ENCODE measurements at places on chromosomes 5 and 9.

DNA sequence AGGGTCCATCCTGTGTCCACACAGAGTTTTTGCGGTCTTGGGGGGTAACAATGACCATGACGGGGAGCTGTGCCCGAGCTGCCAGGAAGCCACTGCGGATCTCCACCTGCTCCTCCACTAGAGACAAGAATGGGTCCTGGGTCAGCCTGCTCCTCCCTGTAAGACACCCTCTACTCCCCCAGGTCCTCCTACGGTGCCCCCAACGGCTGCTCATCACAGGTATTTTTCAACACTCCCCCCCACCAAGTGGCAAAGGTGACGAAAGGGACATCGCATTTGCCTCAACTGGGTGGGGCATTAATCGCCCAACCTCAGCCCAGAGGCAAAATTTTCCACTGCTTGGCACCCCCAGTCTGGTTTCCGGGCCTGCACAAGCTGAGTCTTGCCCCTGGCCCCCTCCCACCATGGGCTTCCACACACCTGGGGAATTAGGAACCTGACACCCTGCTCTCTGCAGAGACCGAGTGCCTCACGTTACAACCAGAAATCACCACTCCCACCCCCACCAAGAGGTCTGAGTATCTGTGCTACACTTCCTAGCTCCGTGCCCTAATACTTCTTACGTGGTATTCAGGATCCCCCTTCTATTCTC lies 9.6 kb downstream of the NOL6 start:
- no peak for DNase-seq

DNA sequence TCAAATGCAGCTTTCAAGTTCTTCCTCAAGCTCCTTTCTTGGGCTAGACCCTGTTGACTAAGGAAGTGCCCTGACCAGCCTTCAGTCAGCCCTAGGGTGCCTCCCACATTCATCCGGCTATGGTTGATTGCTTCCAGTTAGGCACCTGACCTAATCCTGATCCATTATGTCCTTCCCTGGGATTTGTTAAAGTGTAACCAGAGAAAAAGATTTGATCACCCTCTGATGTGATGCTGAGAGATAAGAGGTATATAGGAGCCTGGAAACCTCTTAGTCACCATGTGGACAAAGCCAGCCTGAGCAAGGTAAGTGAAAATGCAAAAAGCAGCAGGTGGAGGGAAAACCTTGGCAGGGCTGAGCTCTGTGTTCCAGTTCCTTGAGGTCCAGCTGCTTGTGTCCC lies 178.8 kb upstream of the ERCC6L2 start:
- DNase-seq: no peak

DNA sequence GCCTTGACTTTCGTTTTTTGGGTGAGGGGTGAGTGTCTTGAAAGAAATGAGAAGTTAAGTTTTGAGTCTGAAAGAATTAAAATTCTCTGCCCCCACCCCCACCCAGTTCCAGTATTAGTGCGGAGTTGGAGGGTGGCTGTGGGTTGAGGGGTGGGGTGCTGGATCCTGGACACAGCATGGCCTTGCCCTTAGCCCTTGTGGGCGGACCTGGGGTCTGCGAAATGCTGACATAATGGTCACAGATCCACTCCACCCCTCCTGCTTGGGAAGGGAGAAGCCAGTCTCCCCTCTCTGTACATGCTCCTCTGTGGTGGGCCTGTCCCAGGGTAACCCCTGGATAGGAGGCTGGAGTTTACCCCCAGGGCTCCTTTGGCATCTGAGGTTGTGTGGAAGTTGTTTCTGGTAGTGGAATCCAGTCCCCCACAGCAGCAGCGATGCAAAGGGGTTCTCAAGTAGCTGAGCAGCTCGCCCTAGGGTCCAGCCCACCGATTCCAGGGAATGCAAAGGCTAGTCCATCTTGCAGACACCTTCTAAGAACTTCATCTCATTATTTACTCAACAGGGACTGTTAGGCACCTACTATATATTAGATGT lies 42.8 kb upstream of the TCF7 start:
- DNase-seq: no peak

- DNase-seq: no peak
Observed at GRCh38 chr5:75656311-75657003, 45.2 kb downstream of the ANKDD1B start.

- no peak for DNase-seq
Observed at GRCh38 chr9:14107977-14108376, 206.0 kb downstream of the NFIB start.

- peak; percentile 39 for DNase-seq
Observed at GRCh38 chr9:99433555-99433954, 211.5 kb downstream of the SEC61B start.

GRCh38 chr9:117704024-117704575 lies at the start of gene TLR4:
TLR4 (plus strand) TSS chr9:117704403; CDS start chr9:117704473, 70 bp downstream.
- no peak for DNase-seq

GRCh38 chr9:101434998-101435397 lies 576 bp downstream of the ALDOB start:
- no peak for DNase-seq

GRCh38 chr5:92908952-92909601 lies 671.9 kb downstream of the NR2F1-AS1 start:
- no peak for DNase-seq

DNA sequence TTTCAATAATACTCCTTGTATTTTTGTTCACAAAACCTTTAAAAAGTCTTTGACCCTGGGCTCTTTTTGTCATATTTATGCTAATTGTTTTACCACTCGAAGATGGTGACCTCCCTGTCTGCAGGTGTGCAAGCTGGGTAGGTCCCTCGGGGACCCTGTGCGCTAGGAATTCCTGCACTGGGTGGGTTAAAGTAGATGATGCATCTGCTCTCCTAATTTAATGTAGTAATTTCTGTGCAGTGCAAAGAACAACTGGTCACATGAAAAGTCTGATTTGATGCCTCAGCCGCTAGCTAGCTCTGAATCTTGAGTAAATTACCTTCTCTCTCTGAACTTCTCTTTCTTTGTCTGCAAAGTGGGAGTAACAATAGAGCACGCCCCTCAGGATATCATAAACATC lies 139.1 kb upstream of the OTULINL start:
- no peak for DNase-seq

GRCh38 chr5:153998010-153998409 lies 40.7 kb downstream of the FAM114A2 start:
- no peak for DNase-seq

- no peak for DNase-seq
Observed at GRCh38 chr5:34005681-34006080, 2.2 kb downstream of the AMACR start.

GRCh38 chr9:22204240-22204639 lies 195.1 kb upstream of the CDKN2B start:
- no peak for DNase-seq

- no peak for DNase-seq
Observed at GRCh38 chr9:89319015-89319905, 960 bp downstream of the SECISBP2 start.

- DNase-seq: no peak
Observed at GRCh38 chr9:14902561-14902960, 7.7 kb downstream of the FREM1 start.

- DNase-seq: no peak
Observed at GRCh38 chr5:52837591-52838001, 49.9 kb downstream of the ITGA1 start.

- DNase-seq: no peak
Observed at GRCh38 chr9:26947736-26948135, 694 bp upstream of the PLAA start.

DNA sequence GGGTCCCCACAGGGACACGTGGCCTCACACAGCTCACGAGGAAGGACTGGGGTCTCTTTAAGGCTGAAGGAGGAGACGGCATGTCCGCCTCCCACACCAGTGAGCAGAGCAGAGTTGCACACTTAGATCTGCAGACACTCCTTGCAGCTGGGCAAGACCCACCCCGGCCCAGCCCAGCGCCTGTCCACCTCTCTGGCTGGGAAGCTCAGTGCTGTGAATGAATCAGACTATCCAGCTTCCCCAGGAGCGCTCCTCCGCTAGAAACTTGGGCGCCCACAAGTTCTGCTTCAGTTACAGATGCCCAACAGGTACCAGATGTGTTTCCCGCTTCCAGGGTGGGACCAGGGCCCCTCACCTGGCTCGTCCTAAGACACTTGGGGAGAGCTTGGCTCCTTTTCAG lies 78.9 kb downstream of the NSUN2 start:
- DNase-seq: no peak

- no peak for DNase-seq
Observed at GRCh38 chr5:62256161-62257019, 49.6 kb upstream of the KIF2A start.

- no peak for DNase-seq
Observed at GRCh38 chr5:2094616-2094995, 211.9 kb upstream of the IRX4 start.

DNA sequence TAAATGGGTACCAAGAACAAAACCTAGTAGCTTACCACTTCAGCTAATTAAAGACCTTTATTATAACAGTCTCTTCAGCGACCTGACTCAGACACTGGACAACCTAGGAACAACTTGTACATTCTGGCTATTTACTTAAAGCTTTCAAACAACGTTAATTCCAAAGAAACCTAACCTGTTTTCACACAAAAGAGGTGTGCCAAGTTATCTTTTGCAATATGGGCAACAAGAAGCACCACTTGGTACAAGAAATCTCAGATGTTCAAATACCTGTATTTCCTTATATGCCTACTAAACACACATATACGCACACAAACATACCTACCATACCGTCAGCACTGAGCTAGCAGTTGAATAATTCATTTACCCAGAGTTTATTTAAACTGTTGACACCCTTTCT lies 23.0 kb downstream of the RNF145 start:
- no peak for DNase-seq

GRCh38 chr5:181167814-181168488 lies 20.6 kb downstream of the OR2V2 start:
- DNase-seq: no peak

GRCh38 chr5:117999939-118000549 lies 988.3 kb downstream of the DTWD2 start:
- DNase-seq: no peak

DNA sequence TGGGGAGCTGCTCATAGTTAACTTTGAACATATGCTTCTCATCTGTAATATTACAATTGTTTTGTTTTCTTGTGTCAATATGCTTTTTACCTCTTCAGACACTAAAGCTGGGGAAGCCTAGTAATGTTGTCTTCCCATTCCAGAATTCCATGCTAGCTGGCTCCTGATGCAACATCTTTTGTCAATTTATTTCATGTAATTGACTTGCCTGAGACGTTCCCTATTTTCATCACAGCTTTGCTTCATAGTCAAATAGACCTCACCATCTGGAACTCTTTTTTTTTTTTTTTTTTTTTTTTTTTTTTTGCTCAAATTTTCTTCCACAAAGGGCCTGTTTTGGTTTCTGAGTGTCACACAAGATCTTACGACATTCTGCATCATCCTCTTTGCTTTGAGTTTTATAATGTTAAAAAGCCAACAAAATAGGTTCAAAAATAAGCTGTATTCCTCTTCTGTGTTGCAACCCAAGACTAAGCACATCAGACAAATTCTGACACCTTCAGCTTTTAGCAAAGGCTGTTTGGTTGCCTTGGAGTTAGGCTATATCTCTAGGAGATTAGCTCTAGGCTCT lies 235.2 kb downstream of the NR3C1 start:
- no peak for DNase-seq

GRCh38 chr9:20551835-20552234 lies 70.5 kb downstream of the MLLT3 start:
- DNase-seq: no peak

DNA sequence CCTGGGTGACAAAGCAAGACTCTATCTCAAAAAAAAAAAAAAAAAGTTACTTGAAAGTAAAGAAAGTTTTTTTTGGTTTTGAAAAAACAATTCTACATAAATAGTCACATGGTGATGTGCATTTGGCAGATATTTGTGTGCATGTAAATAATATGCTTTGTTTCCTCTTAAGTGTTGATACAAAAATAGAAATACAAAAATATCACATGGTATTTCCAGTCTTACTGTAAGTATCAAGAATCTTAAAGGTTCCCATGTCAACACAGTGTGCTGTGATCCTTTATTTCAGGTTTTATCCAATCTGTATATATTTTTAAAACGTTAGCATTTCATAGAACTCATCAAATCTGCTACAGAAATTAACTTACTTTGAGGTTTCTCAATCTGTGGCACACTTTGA lies 521.9 kb downstream of the TLE4 start:
- no peak for DNase-seq

Data from activated T-cell treated with anti-CD3 and anti-CD28 coated beads for 24 hours (primary cell).